ENCODE measurements at places on chromosomes 4 and X.

- DNase-seq: no peak
Observed at GRCh38 chrX:42606591-42606990, 171.4 kb downstream of the PPP1R2C start.

GRCh38 chr4:113976741-113977525 lies 2.5 kb downstream of the ARSJ start:
- no peak for DNase-seq

GRCh38 chr4:139905489-139905888 lies 239.9 kb downstream of the MGST2 start:
- no peak for DNase-seq

- DNase-seq: no peak
Observed at GRCh38 chr4:139822391-139822790, 156.8 kb downstream of the MGST2 start.

GRCh38 chrX:40460926-40461325 lies 119.8 kb upstream of the ATP6AP2 start:
- DNase-seq: no peak

DNA sequence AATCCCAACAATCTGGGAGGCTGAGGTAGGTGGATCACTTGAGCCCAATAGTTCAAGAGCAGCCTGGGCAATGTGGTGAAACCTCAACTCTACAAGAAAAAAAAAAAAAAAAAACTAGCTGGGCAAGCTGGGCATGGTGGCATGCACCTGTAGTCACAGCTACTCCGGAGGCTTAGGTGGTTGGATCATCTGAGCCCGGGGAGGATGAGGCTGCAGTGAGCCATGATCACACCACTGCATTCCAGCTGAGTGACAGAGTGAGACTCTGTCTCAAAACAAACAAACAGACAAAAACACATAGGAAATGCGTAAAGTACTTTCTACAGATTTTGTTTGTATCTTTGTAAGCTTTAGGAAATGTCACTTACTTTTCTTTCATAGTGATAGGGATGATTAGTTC lies 307.2 kb upstream of the NR3C2 start:
- DNase-seq: no peak

DNA sequence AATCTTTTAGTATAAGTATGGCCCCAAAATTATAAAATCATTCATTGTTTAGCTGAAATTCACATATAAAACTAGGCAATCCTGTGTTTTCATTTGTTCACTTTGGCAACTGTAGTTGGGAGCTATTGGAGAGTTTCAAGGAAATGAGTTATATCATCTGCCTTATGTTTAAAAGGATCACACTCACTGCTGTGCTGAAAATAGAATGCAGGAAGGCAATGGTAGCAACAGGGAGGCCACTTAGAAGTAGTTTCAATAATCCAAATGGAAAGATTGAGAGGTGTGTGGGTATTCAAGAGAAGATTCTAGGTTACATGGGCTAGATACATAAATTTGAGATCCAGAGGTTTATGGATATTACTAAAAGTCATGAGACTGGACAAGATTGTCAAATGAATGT lies 184.9 kb downstream of the PDGFC start:
- no peak for DNase-seq

DNA sequence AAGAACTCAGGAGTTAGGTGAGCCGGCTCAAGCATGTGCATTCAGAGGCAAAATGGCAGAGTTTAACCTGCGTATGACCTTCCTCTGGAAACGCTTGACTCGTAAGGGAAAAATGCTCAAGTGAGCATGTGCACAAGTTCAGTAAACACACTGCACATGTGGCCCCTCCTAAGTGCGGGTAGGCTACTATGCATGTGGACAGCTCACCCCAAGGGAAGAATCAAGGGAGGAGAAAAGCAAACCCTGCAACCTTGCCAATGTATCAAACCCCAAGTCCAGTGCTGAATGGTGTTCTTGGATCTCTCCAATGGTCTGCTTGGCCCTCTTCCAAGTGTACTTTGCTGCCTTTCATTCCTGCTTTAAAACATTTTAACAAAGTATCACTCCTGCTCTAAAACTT lies 407.1 kb downstream of the ADAM29 start:
- DNase-seq: no peak

- DNase-seq: no peak
Observed at GRCh38 chr4:89230271-89230670, 77.3 kb downstream of the GPRIN3 start.

Measured in T-helper 2 cell (primary cell).